ENCODE measurements at places on chromosomes 5 and 9. TPM values are rescaled to one million over a fixed set of nuclear protein-coding genes. Genes with fewer than 3 reads are reported as not detected.

DNA sequence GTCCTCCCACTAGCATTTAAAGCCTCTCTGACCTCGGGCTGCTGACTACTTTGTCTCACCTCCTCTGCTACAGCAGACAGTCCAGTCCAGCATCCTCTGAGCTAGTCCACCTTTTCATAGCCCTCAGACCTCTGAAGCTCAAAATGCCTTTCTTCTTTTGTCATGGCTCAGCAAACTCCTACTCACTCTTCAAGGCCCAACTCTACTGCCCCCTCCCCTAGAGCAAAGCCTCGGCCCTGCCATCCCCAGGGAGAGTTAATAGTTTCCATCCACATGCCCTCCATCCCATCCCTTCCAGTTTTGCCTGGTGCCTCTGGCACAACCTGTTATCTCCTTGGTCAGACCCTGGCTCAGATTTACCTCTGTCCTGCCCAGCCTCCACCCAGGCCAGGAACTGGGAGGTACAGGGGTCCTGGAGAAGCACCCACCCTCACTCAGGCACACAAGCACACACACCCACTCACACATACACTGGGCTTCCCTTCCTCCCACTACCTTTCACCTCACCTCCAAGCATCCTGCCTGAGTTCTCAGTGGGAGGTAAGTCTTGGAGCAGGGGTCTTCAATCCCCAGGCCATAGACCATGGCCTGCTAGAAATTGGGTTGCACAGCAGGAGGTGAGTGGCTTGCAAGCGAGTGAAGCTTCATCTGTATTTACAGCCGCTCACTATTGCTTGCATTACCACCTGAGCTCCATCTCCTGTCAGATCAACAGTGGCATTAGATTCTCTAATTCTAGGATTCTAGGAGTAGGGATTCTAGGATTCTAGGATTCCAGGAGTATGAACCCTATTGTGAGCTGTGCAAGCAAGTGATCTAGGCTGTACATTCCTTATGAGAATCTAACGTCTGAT, 18.1 kb downstream of the PDLIM4 start:
- no peak for DNase-seq
- H3K27ac ChIP-seq = peak overlapping the region; percentile 22
- H3K27me3 ChIP-seq = peaks cover 20% of the 10 kb centered on the region
- H3K4me3 ChIP-seq = no peak overlapping the region

- peaks cover 5% of the 10 kb centered on the region for H3K36me3 ChIP-seq
- no peak overlapping the region for H3K27ac ChIP-seq
- peaks cover 15% of the 10 kb centered on the region for H3K4me1 ChIP-seq
- no peak overlapping the region for H3K4me3 ChIP-seq
- H3K27me3 ChIP-seq = peaks cover 7% of the 10 kb centered on the region
These were observed 58.0 kb downstream of the DOCK2 start for GRCh38 chr5:169695025-169695625.

- peaks cover 5% of the 10 kb centered on the region for H3K36me3 ChIP-seq
- no peak overlapping the region for H3K27ac ChIP-seq
- H3K27me3 ChIP-seq = peaks cover 9% of the 10 kb centered on the region
- DNase-seq = no peak
These were observed 41.1 kb upstream of the TEX48 start for GRCh38 chr9:114722937-114723620.

DNA sequence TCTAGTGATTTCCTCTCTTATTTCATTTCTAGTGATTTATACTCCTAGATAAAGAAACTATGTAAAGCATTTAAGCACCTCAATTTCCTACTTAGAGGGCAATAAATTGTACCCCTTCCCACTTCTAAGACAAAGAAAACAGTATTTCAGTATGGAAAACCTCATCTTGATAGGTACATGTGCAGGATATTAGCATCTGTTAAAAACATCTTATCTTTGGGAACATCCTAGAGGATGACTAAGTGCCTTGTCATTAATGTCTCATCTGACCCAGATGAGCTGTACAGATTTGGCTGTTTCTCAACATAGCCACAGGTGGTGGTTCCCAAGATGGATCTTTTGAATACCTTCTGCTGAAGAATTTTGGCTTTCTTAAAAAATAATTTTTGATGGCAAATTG, 5.7 kb downstream of the MEGF10 start:
- H3K4me3 ChIP-seq = no peak overlapping the region
- DNase-seq = no peak
- H3K4me1 ChIP-seq = no peaks in the 10 kb centered on the region
- no peak overlapping the region for H3K27ac ChIP-seq
- H3K36me3 ChIP-seq = no peaks in the 10 kb centered on the region

Gene OR1J4
- not detected for total RNA-seq

Gene LRRC70
- total RNA-seq = 0.91 TPM

All from glutamatergic neuron (in vitro differentiated cells).